ENCODE measurements at places on chromosomes 2 and 18.

GRCh38 chr2:119015845-119016244, 73.9 kb downstream of the MARCO start:
- DNase-seq, result no peak

DNA sequence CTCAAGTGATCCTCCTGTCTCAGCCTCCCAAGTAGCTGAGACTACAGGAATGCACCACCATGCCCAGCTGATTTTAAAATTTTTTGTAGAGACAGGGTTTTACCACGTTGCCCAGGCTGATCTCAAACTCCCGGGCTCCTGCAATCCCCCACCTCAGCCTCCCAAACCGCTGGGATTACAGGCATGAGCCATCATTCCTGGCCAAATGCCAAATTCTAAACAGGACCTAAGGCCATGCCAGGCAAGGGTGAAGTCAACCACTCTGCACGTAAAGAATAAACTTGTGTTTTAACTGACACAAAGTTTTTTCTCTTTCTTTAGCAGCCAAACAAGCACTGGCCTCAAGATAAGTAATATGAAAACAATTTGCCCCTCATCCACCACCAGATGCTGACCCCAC, 37.4 kb upstream of the SATB2 start:
- DNase-seq, result no peak

GRCh38 chr2:150916467-150917396, 344.9 kb downstream of the RBM43 start:
- no peak for DNase-seq

DNA sequence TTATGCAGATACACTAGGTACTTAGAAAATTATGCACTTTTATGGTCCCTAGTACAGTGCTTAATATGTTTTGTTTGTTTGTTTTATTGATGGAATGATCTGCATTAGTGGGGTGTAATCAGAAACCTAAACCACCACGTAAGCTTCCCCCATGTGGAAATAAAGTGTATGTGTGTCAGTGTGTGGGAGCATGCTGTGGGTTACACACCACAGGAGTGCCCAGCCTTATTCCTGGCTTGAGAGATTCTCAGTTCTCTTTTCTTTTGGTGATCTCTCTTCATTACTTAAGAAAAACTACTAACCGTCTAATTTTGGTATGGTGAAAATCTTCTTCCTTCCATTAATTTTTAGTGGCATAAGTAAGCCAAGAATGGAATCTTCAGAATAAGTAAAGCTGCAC, 398.6 kb downstream of the DCDC2C start:
- no peak for DNase-seq

DNA sequence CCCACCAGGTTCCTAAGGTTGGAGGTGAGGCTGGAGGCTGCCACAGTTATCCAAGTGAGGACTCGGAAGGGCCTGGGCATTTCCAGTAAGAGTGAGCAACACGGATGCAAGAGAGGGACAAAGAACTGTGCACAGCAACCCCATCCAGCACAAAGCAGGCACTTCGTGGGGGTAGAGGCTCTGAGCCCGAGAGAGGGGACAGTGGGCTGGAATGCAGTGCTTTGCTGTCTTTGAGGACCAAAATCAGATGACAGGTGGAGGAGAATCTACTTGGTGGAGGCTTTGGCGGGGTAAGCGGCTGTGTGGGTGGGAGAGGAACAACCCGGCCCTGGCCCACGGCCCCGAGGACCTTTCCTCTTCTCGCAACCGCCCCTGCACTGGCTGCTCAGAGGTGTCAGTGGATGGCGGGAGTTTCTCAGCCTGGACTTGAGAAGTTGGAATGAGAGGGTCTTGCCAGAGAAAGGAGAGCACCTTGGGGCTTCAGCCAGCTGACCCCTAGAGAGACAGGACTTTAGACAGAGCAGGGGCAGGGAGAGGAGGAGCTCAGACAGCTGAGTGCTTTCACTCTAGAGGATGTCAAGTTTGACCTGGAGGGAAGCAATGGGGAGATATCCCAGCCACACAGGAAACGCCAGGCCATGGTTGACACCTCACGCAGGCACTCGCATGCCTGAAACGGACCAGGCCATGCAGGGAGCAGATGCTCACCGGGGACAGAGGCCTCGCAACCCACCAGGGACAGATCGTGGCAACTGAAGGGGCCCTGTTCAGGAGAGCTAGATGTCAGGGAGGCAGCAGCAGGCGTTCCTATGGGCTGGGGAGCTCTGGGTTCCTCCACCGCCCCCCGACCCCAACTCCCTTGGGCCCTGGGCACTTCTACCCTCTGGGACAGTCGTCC, 11.6 kb downstream of the RAMP1 start:
- no peak for DNase-seq

DNA sequence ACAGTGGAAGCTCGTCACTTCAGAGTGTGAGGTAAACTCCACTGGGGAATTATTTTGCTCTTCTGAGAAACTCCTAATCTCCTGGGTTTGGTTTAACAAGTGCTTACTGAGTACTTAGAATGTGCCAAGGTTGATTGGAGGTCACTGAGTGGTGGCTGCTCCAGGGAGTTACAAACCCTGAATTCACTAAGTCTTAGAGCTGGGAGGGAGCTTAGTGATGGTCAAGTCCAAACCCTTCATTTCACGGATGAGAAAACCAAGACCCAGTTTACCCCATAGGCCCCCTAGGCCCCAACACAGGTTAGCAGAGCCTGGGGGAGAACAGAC, 52.0 kb downstream of the SLC4A5 start:
- DNase-seq, result no peak

DNA sequence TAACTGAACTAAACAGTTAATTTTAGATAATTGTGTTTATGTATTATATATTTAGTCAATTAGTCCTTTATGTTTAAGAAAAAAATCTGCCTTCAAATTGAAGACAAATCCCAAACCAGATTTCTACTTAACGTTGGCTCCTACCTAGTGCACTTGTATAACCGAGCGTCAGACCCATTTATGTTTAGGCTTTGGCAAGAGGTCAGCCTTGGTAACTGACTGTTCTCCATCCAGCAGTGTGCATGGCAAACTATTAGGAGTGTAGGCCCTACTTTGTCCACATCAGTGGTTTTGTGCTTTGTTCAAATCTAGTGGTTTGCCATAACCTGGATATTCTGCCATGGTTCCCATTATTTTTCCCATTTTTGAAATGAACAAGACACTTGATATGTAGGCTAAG, 114.8 kb downstream of the MIB1 start:
- no peak for DNase-seq
